ENCODE measurements at places on chromosomes 12 and 14.
A peak's percentile ranks its signal among the peaks of the same experiment; 100 is the strongest.

- no peak for DNase-seq
Observed at GRCh38 chr12:47270782-47271664, 191.3 kb upstream of the AMIGO2 start.

GRCh38 chr12:124695861-124696260, 128.4 kb upstream of the NCOR2 start:
- peak; percentile 72 for DNase-seq

DNA sequence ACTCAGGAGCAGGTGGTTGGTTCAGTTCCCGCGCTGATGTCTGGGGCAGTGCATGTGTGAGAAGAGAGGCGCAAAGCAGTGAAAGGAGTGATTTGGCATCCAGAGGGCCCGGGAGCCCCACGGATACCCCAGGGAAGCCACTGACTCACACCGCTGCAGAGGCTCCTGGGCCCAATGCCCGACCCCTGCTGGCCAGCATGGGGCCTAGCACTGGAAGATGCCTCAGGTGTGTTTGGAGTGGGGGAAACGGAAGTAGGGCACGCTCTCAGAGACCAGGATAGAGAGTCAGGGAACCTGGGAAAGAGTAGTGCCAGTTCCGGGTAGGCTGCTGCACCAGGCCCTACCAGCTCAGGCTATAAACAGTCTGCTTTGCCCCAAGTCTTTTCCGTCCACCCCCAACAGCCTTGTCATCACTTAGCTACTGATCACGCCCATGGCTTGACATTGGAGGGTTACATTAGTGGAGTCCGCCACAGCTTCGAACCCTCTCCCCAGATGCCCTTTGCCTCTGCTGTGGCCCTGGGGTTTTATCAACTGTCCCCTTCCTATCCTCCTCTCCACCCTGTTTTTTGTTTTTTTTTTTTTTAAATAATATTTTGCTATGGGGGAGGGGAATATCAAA, 9.5 kb upstream of the CSAD start:
- peak; percentile 10 for DNase-seq

DNA sequence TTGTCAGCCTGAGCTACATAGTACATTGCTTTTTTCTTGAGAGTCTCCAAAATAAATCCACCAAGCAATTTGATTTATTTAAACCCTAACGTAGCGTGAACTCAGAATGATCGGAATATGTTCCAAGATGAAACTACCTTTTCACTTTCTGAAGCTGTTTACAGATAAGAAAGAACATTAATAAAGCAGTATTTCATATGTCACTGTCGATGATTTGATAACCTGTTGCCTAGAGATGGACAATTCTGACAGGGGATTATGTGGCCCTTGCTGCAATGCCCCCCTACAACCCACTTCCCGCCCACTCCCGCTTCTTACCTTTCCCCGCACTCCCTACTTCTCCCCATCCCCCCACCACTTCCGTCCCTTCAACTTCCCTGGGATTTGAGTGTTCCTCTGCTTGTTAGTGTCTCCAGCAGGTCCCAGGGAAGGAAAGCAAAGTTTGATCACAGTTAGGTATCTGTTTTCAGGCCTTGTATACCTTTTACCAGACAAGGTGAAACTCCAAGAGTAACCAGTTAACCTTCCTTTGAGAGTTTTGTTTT, 229.2 kb upstream of the HMGA2 start:
- DNase-seq, result no peak

- no peak for DNase-seq
Observed at GRCh38 chr14:92706386-92706785, 42.0 kb downstream of the LGMN start.

GRCh38 chr14:77495334-77495733, 3.3 kb downstream of the ISM2 start:
- DNase-seq, result no peak

- no peak for DNase-seq
Observed at GRCh38 chr12:121404734-121405133, 4.8 kb downstream of the RNF34 start.

DNA sequence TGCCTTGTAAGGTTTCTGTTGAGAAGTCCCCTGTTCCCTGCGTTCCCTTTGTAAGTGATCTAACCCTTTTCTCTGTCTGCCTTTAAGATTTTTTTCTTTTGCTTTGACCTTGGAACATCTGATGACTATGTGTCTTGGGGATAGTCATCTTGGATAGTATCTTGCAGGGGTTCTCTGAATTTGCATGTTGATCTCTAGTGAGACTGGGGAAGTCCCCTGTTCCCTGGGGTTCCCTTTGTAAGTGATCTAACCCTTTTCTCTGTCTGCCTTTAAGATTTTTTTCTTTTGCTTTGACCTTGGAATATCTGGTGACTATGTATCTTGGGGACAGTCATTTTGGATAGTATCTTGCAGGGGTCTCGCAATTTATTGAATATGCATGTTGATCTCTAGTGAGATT, 38.2 kb upstream of the TMX1 start:
- no peak for DNase-seq

GRCh38 chr14:22168092-22168955, 420.7 kb downstream of the DAD1 start:
- no peak for DNase-seq

GRCh38 chr12:58919231-58920101, 838 bp downstream of the LRIG3 start:
- DNase-seq, result peak; percentile 14

GRCh38 chr14:60064491-60065072, 27.1 kb upstream of the PCNX4 start:
- no peak for DNase-seq

GRCh38 chr12:54368709-54369596, 4.7 kb upstream of the GPR84 start:
- DNase-seq, result peak; percentile 54

DNA sequence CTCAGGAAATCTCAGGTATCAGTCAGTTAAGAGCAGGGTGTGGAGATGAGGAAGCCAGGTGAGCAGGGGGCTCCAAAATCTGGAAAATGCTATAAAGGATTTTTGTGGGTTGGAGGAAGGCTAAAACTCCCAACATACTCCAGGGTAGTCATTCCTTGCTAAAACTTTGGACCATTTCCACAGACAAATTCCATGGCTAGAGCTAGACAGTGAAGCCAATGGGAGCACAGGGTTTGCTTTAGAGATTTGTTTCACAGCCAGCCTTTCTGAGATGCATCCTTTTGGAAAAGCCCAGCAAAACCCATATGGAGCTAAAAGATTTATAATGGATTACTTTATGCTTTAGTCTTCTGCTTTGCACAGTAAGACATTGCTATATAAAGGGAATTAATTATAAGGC, 146.5 kb downstream of the SAMD4A start:
- DNase-seq, result no peak

DNA sequence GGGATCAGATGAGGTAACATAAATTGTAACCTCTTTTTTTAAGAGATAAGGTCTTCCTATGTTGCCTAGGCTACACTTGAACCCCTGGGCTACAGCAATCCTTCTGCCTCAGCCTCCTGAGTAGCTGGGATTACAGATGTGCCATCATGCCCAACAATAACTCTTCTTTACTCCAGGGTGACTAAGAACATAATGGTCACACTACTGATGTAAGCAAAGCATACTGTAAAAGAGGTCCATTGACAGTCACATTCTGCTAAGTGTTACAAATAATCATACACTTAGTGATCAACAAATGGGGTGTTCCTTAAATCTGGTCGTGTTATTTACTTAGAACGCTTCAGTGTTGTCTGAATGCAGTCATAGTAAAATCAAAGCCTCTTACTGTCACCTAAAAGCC, 68.9 kb downstream of the EPS8 start:
- no peak for DNase-seq

DNA sequence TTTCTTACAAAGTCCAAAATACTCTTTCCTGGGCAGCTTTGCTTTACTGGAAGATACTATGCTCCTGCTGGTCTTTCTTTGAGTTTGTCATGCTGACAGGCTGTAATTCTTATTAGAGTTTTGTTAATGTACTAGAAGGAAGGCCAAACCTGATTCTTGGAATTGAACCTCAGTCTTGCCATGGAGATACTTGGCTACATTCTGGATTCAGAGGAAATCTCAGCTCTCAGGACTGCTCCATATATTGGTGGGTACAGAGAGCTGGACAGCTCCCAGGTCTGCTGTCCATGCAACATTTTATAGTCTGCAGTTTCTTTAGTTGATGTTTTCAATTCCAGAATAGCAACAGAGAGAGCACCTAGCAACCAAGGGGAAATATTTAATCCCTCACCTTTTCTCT, 363.1 kb upstream of the STXBP6 start:
- no peak for DNase-seq

DNA sequence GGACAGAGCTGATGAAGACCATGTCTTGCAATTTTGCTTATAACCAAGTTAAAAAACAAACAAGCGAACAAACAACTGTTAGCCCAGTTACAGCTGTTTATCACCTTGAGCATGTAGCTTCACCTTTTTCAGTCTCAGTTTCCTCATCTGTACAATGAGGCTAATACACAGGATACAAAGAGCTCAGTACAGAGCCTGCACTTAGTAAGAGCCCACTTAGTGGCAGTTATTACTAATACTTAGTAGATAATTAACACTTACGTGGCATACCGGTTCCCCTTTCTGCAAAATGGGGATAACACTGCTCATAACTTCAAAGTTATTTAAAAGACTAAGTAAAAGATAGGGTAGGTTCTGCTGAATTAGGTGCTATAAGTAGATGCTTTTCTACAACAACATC, 228.0 kb downstream of the MON2 start:
- no peak for DNase-seq

DNA sequence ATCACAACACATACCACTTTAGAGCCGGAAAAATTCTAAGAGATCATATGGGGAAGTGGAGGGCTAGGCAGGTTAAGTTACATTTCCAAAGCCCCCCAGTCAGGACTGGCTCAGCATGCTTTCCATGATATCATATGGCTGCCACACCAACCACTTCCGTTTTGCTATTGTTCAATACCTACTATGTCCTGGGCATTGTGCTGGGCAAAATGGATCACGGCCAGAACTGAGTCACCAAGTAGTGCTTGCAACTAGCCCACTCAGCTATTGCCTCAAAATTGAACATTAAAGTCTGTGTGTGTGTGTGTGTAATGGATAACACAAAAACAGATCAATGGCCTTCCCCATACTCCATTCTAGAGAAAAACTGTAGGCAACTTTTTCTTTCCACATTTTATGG, 22.7 kb downstream of the WIF1 start:
- DNase-seq, result no peak

GRCh38 chr14:94844593-94845152, 74.8 kb upstream of the GSC start:
- DNase-seq, result no peak

- no peak for DNase-seq
Observed at GRCh38 chr12:70645494-70646317, 8.5 kb upstream of the PTPRB start.

GRCh38 chr14:25150934-25151790, 101.2 kb upstream of the STXBP6 start:
- DNase-seq, result peak; percentile 17

- no peak for DNase-seq
Observed at GRCh38 chr12:66111605-66112004, 18.9 kb downstream of the LLPH start.

All from DMS 273 treated with DMSO at 0.1 percent for 48 hours (cell line).